ENCODE measurements at places on chromosomes 4 and X.
A peak's percentile ranks its signal among the peaks of the same experiment; 100 is the strongest.

GRCh38 chr4:87241336-87241735, 20.9 kb upstream of the KLHL8 start:
- no peak for DNase-seq

GRCh38 chrX:100939333-100939732, 10.6 kb upstream of the XKRX start:
- no peak for DNase-seq

GRCh38 chr4:55876387-55876786, 22.9 kb downstream of the EXOC1 start:
- DNase-seq, result no peak

DNA sequence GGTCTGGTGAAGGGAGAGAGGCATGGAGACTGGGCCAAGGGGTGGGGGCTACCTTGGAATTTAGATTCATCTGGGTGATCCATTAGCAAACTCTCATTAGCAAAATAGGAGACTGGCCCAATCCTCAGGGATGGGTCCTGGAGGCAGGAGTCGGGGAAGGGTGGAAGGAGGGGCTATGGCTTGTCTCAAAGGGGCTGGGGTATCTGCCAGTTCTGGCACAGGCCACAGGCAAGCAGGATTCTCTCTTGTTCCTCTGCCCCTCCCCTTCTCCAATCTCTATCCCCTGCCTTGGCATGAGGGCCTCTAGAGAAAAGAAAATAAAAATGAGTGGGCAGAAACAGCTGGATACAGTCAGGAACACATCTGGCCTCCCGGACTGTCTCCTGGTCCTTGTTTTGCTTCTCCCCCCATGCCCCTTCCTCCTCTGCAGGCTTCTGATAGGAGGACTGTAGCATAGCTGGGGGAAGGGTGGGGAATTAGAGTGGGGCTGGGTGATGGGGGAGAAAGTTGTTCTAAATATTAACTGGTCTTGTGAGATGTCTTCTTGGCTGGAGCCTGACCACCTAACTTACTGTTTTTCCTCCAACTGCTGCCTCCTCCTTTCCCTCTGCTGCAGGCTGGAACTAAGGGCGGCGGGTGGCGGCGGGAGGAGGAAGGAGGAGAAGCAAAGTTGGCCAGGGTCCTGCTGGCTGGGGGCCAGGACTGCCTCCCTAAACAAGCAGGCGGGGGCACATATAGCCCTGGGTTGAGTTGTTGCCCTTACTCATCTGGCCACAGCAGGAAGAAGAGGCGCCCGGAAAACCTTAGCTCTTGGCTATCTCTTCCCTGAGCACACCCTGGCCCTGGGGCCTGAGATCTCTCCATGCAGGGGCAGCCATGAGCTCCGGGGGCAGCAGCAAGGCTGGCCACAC, 53.3 kb upstream of the LAS1L start:
- DNase-seq, result no peak

- no peak for DNase-seq
These were observed 20.4 kb upstream of the DCTD start for GRCh38 chr4:182937268-182938204.

DNA sequence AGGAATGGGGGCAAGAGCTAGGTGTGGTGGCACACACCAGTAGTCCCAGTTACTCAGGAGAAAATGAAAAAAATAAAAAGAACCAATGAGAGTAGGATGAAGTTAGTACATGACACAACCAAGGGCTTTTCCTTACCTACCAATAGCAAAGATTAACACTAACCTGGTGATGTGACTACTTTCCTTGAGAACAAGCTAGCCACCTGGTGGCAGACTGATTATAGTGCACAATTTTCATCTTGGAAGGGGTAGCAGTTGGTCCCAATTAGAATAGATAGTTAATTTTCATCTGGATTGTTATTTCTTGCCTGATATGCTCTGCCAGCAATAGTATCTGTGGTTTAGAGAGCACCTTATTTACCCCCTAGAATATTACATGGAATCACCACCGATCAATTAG, 1216.8 kb upstream of the PABPC4L start:
- DNase-seq, result no peak

DNA sequence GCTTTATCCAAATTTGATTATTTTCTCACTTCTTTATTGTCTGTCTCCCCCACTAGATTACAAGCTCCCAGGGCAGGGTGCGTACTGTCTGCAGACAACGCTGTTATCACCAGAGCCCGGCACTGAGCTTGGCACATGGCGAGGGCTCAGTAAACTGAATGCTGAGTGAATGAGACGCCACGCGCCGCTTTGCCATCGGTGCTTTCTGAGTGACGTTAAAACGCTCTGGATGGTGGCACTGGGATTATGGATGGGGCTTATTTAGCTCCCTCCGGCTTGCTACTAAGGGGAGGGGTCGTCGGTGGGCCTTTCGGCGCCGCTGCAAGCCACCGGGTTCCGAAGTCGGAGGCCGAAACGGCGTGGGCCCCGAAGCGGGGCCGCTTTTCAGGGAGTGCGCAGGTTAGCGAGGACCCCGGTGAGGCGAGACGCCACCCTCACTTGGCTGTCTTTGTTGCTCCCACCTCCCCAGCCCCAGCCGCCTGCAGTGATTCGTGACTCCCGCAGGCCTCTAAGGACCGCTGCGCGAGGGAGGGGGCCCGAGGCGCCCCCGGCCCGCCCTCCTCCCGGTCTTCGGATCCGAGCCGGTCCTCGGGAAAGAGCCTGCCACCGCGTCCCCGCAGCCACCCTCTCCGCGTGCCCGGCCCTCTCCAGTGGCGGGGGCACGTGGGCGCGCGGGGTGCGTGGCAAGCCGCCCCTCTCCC, 569 bp upstream of the FHL1 start:
- DNase-seq, result no peak

GRCh38 chr4:8506373-8507195, 66.0 kb downstream of the TRMT44 start:
- peak; percentile 36 for DNase-seq

DNA sequence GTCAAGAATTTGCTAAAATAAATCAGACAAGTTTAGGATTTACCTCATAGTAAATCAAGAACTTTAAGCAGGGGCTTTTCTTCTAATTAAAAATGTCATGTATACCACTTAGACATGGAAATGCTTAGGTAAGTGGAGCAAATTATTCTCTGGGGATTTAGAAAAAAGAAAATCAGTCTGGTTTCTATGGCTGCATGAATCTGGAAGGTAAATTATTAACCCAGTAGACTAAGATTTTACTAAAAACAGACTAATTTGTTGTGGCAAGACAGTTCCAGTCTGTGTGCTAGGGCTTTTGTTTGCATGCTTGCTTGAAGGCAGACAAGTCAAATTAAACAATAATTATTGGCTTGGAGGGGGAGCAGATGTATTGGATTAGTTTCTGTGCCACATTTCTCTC, 140.6 kb downstream of the TBL1X start:
- no peak for DNase-seq

DNA sequence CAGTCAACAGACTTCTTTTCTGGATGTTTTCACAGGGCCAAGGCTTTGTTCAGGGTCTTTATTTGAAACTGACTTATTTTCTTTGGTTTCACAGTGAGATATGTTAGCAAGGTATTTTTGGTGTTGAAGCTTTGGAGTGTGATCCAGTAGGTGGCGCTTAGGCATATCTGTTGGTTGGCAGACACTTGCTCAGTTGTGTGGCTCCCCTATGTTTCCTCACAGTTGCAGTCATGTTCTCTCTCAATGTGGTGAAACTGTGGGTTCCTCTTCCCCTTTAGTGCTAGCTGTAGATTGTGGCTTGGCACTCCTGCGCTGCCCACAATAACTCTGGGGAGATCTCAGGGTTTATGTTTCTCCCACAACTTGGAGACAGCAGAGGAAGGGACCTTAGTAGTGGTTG, 460.8 kb downstream of the SLITRK2 start:
- DNase-seq, result no peak

DNA sequence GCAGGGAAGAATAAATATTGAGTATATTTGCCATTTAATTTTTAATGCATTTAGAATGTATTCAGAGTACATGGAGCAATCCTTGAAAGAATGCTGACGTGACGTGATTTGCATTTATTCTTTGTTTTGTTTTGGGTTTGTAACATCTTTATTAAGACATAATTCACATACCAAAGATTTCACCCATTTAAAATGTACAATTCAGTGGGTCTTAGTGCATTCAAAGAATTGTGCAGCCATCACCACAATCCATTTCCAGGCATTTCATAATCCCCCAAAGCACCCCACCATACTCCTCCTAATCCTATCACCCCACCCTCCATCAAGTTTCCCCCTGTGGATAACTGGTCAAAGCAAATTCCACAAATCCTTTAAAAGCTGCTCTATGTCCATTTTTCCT, 87.4 kb downstream of the FAM9B start:
- no peak for DNase-seq

GRCh38 chrX:72584163-72584562, 11.5 kb upstream of the HDAC8 start:
- DNase-seq, result no peak

GRCh38 chr4:163598489-163598888, 104.0 kb downstream of the TMA16 start:
- DNase-seq, result no peak

DNA sequence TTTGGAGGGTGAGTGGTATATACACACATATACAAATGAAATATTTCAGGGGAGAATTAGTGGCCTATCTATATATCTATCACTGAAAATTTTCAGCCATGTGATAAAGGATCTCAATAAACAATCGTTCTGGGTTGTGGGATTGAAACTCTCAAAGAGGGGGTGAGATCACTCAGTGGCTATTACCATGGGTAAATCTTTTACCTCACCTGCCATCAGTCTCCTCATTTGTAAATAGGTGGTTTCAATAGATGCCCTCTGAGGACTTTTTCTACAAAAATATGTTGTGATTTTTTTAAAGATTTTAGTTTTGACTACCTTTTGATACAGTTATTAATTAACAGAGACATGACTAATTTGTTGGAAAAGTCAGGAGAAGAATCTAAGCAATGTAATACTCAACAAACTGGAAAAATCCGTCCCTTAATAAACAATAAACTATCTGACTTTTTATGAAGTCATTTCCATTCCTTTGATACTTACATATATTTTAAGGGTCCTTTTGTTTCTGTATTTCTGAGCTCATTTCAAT, 192.8 kb downstream of the MAD2L1 start:
- DNase-seq, result no peak

DNA sequence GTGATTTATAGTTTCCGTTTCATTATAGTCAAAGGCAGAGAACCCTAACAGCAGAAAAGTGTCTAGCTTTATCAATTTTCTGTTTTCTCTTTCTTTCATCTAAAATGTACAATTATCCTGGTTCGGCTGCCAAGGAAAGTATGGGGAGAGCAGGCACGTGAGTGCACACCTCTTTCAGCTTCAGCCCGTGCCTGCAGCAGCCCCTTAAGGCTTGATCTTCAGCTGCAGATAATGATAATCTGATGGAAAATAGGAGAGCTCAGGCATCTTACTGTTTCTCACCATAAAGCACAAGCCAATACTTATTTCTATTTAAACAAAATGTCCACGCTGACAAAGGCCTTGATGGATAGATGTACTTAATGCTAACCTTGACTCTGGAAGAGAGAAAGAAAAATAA, 334.4 kb downstream of the UNC5C start:
- DNase-seq, result no peak

- DNase-seq, result no peak
These were observed 1.4 kb upstream of the SLC34A2 start for GRCh38 chr4:25654031-25654970.

GRCh38 chr4:68352791-68353190, 2.9 kb upstream of the YTHDC1 start:
- DNase-seq, result no peak

DNA sequence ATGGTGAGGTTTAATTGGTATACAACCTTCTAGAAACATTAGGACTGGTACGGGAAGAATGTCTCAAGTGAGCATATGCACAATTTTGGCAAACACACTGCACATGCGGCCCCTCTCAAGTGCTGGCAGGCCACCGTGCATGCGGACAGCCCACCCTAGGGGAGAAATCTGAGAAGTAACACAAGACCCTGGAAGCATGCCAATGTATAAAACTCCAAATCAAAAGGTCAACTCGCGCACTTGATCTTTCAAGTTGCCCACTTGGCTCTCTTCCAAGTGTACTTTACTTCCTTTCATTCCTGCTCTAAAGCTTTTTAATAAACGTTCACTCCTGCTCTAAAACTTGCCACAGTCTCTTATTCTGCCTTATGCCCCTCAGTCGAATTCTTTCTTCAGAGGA, 488.3 kb downstream of the CFAP47 start:
- DNase-seq, result no peak

All from neuronal stem cell (in vitro differentiated cells).